ENCODE measurements at places on chromosomes 1 and 21.

DNA sequence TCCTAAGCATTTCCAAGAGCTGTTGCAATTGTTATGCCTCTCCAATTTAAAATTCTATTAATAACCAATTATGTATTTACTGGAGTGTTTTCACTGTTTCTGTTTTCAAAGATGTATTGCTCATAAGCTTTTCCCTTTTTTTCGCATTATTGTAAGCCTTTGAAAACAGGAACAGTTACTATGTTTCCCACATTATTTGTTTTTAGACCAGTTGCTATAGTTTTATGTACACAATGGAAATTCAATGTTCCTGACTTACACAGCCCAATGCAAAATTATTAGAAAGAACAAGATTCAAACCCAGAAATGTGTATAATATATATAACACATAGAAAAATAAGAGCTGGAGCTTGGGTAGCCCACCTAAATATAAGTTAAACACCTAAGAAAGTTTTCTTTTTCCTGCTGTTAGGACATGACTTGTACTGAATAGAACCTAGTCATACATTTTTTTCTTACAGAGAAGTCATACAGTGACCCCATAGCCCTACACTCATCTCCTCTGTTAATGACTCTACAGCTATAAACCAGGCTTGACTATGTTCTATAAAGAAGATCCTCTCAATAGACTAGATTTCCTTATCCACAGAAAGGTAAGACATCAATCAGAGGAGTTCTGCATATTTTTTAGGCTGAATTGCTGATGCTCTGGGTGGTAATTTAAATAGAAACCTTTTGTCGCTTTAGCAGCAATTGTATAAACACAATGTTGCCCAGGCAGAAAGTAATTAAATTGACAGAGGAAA lies 299.6 kb downstream of the USH2A start:
- DNase-seq: no peak

GRCh38 chr1:201011616-201012015 lies 11.9 kb downstream of the KIF21B start:
- peak; percentile 82 for DNase-seq

- DNase-seq: peak; percentile 43
These were observed 43.4 kb downstream of the AHDC1 start for GRCh38 chr1:27560268-27561123.

DNA sequence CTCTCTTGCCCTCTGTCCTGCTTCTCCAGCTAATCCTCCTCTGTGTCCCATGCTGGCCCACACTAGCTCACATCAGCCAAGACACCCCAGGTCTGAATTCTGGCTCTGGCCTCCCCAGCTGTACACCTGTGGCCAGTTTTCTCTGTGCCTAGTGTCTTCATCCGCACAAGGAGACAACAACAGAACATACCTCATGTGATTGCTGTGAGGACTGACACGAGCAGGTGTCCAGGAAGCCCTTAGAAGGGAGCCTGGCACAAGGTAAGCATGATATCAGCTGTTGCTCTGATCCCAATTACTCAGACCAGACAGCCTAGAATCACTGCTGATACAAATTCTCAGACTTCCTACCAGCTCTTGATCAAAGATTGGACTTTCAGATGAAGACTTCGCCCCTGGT lies 71.2 kb upstream of the GJB5 start:
- DNase-seq: peak; percentile 9

GRCh38 chr1:50930965-50931737 lies 28.9 kb downstream of the FAF1 start:
- no peak for DNase-seq

DNA sequence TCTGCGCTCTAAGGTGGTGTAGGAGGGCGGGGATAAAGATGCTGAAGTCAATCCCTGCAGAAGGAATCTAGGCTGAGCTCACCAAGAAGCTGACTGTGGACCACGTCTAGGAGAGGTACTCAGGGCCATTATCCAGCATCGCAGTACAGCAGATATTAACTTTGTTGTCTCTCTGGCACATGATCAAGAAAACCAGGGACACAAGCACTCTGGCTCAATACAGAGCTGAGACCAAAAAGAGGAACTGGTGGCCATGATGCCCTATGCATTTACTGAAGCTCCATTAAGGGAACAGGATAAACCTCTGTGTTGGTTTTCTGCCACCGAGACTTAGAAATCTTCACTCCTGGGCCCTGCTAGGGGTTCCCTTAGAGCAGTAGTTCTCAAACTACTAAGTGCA lies 38.0 kb upstream of the ANGPTL7 start:
- no peak for DNase-seq

DNA sequence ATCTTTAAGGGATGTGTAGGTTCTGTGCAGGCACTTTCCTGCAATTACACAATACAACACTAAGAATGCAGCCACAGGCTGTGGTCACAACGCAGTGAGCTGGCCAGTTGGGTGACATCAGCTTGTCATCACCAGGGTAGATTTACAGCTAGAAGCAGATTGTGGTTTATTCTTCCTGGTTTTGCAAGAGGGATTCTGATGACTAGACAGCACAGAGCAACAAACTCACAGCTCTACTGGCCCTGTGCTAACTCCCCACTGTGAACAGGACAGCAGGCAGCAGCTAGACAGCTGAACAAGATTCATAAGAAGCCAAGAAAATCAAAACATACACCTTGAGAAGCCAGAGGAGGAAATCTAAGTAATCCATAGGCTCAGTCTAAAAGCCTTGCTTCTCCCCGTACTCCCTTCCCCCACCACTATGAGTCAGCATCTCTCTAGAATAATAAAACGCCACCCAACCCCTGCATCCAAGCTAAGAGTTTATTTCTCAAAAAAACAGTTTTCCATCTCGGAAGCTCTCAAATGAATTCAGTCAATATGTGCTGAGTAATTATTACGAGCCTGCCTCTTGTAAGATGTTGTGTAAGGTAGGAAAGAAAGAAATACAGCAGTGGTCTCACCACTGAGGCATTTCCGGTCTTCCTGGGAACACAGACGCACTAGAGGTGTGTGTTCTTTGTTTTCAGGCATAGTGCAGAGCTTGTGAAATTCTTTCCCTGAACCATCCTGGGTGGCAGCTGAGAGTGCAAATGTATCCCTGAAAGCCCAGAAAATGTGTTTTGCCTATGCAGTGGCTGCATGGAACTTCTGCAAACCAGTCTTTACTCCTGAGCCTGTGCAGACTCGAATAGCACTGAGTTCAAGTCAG lies 162.8 kb downstream of the NTPCR start:
- no peak for DNase-seq

- no peak for DNase-seq
These were observed 785.7 kb downstream of the ADGRL2 start for GRCh38 chr1:82586473-82586872.

DNA sequence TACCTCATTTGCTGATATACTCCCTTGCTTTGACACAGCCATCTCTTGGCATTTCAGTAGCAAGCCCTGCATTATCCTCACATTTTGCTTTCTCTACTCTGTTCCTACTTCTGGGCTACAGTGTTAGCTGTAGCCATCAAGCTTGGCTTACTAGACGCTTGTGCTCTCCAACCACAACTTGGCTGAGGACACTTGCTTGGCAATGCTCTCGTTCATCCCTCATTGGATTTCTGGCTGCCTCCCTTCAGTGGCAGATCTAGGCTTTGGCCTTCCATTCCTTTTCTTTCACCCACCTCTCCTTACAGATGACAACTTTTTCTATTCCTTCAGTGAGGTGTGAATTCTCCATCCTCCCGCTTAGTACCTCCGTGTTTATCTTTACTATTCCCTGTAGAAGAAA lies 428.7 kb upstream of the LRRC7 start:
- DNase-seq: no peak

GRCh38 chr1:100302739-100303138 lies 36.7 kb downstream of the RTCA start:
- DNase-seq: no peak

GRCh38 chr1:34156739-34157138 lies 8.3 kb downstream of the CSMD2 start:
- peak; percentile 39 for DNase-seq

DNA sequence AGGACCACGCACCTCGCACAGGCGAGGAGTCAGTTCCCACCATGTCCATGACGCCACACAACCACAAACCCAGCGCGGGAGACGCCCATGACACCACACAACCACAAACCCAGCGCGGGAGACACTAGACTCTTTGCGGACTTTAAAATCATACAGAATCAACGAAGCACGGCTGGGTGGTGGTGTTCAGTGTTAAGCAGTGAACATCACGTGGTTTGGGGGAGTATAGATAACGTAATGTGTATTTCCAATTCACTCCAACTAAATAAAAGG lies 19.2 kb downstream of the PTTG1IP start:
- no peak for DNase-seq

- DNase-seq: no peak
These were observed 6.6 kb upstream of the FOXE3 start for GRCh38 chr1:47409311-47410067.

GRCh38 chr1:175210744-175211143 lies 18.2 kb upstream of the KIAA0040 start:
- no peak for DNase-seq

DNA sequence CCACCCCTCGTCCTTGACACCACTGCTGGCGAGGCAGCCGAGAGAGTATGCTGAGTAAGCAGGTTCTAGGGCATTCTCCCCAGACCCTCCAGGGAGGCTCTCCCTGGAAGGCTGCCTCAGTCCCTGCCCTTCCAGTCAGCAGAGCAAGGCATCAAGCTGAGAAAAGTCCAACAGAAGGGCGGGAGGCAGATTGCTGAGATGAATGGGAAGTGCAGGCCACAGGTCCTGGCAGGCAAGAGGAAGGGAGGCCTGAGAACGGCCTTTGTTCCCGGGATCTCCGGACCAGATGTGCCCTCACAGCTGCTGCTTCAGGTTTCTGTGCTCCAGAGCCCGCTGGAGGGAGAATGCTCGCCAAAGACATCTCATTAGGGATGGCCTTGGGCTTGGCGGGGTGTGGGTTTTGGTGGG lies 270.0 kb upstream of the VAMP3 start:
- no peak for DNase-seq

GRCh38 chr1:237239248-237239647 lies 197.3 kb downstream of the RYR2 start:
- DNase-seq: no peak

- no peak for DNase-seq
These were observed 258.0 kb downstream of the KCTD3 start for GRCh38 chr1:215825056-215825455.

- DNase-seq: no peak
These were observed 4.3 kb upstream of the IL22RA1 start for GRCh38 chr1:24147194-24147593.

DNA sequence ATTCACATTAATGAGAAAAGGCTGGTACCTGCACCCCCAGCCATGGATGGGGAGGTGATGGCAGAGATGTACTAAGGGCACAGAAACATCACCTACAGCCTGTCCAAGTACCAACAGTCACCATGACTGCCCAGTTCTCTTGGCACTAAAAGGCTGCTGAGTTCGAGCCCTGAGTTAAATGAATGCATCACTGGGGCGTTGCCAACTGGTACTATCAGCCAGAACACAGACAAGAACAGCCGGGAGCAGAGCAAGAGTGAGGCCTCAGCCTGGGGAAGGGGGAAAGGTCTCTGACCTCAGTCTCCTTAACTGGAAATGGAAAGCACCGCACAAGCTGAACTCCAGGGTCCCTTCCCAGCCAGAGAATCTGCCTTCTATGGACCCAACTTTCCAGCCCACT lies 60.5 kb downstream of the GLIS1 start:
- no peak for DNase-seq

DNA sequence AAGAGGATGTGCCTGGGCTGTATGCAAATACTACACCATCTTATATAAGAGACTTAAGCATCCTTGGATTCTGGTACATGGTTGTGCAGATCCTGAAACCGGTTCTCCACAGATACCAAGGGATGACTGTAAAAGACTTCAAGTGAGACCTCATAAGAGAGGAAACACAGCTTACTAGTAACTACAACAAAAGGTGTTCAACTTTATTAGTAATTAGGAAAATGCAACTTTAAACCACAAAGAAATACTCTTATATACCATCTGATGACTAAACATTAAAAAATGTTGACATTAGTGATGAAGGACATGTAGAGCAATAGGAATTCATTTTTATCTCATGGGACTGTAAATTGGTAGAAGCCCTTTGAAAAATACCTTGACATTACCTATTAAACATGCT lies 102.7 kb downstream of the RASAL2 start:
- no peak for DNase-seq

DNA sequence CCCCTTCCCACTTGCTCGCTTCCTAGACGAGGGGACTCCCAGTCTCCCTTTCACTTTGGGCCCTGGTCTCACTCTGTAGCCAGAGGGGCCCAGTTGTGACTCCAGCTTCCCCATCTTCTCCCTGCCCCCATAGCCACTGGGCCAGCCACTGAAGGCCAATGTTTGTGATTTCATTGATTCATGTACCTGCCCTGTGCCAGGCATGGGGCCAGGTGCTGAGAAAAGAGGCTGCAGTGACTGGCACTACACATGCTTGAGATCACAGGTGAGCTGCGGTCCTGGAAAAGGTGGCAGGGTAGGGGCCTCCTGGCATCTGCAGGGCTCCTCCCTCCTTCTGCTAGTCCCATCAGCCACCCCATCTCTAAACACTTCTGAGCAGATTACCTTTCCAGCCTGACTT lies 345.3 kb upstream of the VAMP3 start:
- no peak for DNase-seq

GRCh38 chr1:223700388-223700918 lies 11.9 kb upstream of the CAPN2 start:
- DNase-seq: no peak

DNA sequence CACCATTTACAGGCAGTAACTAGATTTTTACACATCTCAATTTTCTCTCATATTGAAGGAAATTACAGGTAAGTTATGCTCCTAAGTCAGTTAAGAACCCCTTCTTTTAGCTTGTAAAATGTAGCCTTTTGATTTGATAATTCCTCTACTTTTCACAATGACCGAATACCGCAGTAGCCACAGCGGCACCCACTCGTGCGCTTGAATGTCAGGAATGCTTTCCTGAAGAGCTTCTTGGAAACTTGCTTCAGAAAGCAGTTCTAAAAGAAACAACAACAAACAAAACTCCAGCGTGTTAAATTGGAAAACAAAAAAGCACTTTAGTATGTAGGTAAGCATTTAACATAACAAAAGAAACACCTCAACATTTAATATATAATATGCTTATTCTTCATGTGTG lies 9.9 kb upstream of the DNTTIP2 start:
- DNase-seq: no peak

GRCh38 chr1:97033949-97034348 lies 312.4 kb downstream of the PTBP2 start:
- no peak for DNase-seq

- no peak for DNase-seq
These were observed 427.8 kb upstream of the ZP4 start for GRCh38 chr1:238318294-238319110.

DNA sequence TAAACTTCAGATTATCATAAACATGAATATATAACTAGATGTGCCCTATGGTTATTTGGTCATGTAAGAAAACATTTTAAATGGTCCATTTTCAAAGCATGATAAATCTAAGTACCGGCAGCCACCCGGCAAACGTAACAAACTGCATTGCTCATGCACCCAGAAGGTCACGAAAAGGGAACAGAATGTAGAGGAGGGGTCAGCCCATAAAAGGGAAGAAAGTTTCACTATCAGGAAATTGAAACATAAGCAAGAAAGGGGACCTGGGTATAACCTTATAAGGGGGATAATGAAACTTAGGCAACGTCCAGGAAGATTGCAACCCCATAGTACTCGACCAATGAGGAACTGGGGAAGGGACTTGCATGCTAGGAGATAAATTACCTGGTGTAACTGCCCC lies 421.2 kb upstream of the ZRANB2 start:
- no peak for DNase-seq

- no peak for DNase-seq
These were observed 28.4 kb downstream of the CD48 start for GRCh38 chr1:160682983-160683865.
